ENCODE measurements at places on chromosomes 11 and 22.

GRCh38 chr22:29886596-29886995, 3.6 kb downstream of the MTMR3 start:
- no peak for DNase-seq

- DNase-seq: no peak
Measured at GRCh38 chr11:1358286-1358685, 31.4 kb upstream of the BRSK2 start.

- DNase-seq: no peak
Measured at GRCh38 chr22:36926721-36927435, 13.4 kb downstream of the CSF2RB start.

GRCh38 chr11:91876746-91877145, 347.9 kb upstream of the FAT3 start:
- no peak for DNase-seq

GRCh38 chr22:23904573-23905254, 10.5 kb downstream of the MIF start:
- no peak for DNase-seq

GRCh38 chr11:10771457-10771856, 20.4 kb downstream of the CTR9 start:
- DNase-seq: no peak
